ENCODE measurements at places on chromosomes 13 and 19.

DNA sequence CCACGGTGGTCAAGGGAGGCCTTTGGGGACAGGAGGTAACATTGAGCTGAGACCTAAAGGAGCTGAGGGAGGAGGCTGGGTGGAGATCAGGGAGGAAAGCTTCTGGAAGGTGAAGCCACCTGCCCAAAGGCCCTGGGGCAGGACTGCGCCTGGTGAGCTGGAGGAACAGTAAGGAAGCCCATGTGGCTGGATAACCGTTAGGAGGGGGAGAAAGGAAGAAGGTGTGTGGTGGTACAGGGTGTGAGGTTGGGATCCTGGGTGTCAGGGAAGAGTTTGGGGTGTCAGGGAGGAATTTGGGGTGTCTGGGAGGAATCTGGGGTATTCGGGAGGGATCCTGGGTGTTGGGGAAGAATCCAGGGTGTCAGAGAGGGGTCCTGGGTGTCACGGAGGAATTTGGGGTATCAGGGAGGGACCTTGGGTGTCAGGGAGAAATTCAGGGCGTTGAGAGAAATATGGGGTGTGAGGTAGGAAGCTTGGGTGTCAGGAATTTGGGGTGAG is 695 bp downstream of the TICAM1 start:
- no peak for DNase-seq

GRCh38 chr13:99854366-99854765 is 117.2 kb downstream of the ZIC5 start:
- no peak for DNase-seq

DNA sequence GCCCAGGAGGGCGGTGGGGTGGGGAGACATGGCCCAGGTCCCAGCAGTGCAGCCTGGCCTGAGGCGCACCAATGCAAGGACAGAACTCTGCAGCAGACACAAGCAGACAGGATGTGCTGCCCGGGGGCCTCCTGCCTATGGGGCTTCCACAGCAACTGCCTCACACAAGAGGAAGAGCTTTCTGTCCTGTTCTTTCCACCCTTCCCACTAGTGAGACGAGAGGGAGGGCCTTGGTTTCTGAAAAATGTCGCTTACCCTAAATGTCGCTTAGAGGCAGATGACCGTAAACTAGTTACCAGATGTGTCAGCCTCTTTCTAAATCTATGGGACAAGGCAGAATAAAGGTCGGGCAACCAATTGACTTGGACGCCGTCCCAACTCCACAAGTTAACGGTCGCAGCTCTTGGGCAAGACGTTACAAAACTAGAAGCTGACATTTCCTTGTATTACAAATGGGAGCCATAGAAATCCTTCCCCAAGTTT is at the start of gene LAIR1:
Gene LAIR1 (minus strand): TSS at position 157 of the 483 bp plus-strand sequence. CDS start 127 bp downstream, at position 30.
- DNase-seq, result peak; percentile 46

DNA sequence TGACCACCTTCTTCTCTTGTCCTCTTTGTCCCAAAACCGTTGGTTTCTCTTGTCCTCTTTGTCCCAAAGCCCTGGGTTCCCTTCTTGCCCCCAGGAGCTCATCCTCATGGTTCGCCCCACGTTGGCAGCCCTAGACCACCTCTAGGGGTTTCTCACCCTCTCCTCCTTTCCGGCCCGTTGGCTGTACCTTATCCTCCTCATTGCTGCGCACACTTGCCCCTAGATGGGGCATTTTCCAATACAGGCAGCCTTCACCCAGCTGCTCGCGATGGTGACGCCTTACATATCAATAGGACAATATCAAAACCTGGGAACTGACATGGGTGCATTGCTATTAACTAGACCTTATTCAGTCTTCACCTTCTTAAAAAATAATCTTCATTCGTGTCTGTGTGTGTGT is 86.5 kb downstream of the IPO5 start:
- no peak for DNase-seq

- DNase-seq, result no peak
These were observed 2.2 kb downstream of the APC2 start for GRCh38 chr19:1451916-1452801.

- no peak for DNase-seq
These were observed 10.7 kb downstream of the TM6SF2 start for GRCh38 chr19:19262190-19263057.

DNA sequence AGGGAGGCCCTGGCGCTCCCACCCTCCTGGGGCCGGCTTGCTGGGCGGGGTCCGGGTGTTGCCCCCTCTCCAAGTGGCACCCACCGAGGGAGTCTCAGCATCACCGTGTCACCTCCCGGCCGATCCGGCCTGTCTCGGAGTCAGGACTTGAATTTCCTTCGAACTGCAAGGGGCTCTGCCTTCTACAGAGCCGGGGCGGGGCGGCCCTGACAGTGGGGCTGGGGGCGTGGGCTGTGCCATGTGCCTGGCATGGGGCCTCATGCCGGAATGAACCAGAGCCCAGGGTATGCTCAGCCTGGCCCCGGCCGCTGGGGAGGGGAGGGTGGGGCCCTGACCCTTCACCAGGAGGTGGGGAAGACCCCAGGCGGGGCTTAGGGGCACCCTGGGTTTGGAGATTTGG is 47.0 kb upstream of the TCF3 start:
- no peak for DNase-seq

- DNase-seq, result no peak
These were observed 426 bp downstream of the KLC3 start for GRCh38 chr19:45340899-45341453.

DNA sequence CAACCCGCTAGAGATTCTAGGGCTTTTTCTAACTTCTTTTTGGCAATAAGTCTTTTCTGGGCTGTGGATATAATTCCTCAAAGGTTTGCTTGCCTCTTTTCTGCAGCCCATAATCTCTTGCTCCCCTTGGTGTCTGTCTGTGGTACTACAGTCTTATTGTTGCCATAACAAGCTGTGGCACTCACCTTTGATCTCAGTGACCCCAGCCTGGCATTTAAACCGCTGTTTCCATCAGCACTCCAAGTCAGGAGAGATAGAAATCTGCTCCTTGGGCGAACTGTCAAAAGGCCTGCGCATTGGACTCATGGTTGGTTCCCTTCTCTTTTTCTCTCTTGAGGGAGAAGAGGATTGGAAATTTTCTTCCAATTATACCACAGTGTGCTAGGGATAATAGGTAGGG is 14.5 kb upstream of the MPHOSPH8 start:
- DNase-seq, result peak; percentile 50

DNA sequence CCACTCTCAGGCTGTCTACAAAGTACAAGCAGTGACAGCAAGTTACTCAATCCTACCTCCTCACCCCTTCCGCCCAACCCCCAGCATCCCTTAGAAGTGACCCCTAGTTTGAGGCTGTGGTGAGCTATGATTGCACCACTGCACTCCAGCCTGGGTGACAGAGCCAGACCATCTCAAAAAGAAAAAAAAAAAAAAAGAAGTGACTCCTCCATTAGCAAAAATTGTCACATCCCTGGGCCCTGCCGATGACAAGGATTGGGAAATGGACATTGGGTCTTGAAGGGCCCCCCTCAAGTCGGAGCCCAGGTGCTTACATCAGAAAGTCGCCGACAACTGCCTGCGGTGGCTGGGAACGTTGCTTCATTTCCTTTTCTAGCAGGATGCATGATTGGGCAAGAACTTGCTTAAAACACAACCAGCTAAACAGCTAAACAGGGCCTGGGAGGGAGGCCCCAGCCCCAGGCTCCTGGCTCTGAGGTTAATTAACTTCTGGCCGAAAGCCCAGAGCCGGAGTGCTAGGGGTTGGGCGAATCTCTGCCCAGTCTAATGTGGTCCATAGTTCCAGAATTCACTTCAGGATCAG is 15.3 kb downstream of the RAB3D start:
- DNase-seq, result peak; percentile 65

DNA sequence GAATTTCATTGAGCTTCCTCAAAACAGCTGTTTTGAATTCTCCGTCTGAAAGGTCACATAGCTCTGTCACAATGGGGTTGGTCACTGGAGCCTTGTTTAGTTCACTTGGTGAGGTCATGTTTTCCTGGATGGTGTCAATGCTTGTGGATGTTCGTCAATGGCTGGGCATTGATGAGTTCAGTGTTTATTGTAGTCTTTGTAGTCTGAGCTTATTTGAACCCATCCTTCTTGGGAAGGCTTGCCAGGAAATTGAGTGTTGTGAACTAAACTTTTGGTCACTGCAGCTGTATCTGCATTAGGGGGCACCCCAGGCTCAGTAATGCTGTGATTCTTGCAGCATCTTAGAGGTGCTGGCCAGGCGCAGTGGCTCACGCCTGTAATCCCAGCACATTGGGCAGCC is 22.0 kb downstream of the BLOC1S3 start:
- DNase-seq, result no peak

DNA sequence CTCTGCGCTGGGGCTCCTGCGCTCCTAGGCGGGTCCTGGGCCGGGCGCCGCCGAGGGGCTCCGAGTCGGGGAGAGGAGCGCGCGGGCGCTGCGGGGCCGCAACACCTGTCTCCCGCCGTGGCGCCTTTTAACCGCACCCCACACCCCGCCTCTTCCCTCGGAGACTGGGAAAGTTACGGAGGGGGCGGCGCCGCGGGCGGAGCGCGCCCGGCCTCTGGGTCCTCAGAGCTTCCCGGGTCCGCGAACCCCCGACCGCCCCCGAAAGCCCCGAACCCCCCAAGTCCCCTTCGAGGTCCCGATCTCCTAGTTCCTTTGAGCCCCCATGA is at the start of gene GJB2:
Gene GJB2 (minus strand): TSS at position 103 of the 326 bp plus-strand sequence. CDS start 3,357 bp downstream, outside the sequence.
- DNase-seq, result no peak

- DNase-seq, result no peak
These were observed 41.7 kb downstream of the TNFSF11 start for GRCh38 chr13:42615691-42616090.

DNA sequence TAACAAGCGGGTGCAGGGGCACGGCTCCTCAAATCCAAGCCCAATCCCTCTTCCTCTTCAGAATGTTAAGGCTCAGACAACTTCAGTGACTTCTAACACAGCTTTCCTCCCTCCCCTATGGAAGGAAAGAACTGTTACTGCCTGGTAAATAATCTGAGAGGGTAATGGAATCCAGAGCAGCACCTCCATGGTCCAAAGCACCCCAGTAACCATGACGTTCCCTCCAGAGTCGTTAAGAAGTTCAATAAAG is 969 bp downstream of the AKT2 start:
- DNase-seq, result no peak

GRCh38 chr13:31545616-31546015 is 193.7 kb upstream of the RXFP2 start:
- no peak for DNase-seq

GRCh38 chr19:49067554-49067953 is 2.9 kb upstream of the NTF4 start:
- DNase-seq, result no peak

GRCh38 chr19:48873476-48874302 is 1.5 kb downstream of the PPP1R15A start:
- DNase-seq, result no peak

GRCh38 chr13:96200810-96201209 is 110.9 kb downstream of the HS6ST3 start:
- DNase-seq, result no peak

DNA sequence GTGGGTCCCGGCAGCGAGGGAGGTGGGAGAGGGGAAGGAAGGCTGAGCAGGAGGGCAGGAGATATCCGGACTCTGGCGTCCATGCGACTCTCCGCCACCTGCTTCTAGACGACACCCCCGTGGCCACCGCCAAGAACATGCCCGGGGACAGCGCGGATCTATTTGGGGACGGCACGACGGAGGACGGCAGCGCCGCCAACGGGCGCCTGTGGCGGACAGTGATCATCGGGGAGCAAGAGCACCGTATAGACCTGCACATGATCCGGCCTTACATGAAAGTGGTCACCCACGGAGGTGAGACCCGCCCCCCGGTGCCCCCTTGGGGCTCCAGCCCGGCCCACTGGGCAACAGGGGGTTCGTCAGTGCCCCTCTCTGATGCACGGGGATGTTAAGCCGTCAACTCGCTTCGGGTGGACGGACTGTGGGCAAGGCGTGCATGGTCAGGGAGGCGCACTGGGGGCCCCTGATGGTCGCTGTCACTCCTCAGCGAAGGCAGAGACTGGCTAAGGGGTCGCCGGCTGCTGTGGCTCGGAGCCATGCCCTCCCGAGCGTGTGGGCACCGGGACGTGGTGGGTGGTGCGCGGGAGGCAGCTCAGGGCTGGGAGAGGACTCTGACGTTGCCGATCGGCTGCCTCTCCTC is 25.1 kb upstream of the NMRK2 start:
- no peak for DNase-seq

GRCh38 chr13:47955836-47956235 is 45.2 kb downstream of the SUCLA2 start:
- DNase-seq, result no peak

GRCh38 chr13:22839603-22840530 is 340.9 kb upstream of the SGCG start:
- no peak for DNase-seq

GRCh38 chr19:17074634-17075034 is 618 bp downstream of the HAUS8 start:
- no peak for DNase-seq

DNA sequence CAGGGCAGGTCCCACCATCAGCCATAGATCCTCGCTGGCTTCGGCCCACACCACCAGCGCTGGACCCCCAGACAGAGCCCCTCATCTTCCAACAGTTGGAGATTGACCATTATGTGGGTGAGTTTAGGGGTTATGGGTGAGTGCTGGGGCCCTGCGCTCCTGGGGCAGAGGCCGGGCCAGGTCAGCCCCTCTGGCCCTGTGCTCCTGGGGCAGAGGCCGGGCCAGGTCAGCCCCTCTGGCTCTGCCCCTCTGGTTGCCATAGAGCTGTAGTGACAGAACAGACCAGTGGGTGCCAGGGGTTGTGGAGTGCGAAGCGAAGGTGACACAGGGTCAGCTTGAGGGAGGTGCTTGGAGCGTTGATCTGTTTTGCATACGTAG is 15.2 kb downstream of the POLD1 start:
- no peak for DNase-seq

GRCh38 chr13:40292108-40292507 is 374.3 kb downstream of the FOXO1 start:
- DNase-seq, result no peak

GRCh38 chr19:49491030-49491803 is 3.8 kb downstream of the RPL13A start:
- no peak for DNase-seq

- DNase-seq, result no peak
These were observed 19.4 kb upstream of the PSG4 start for GRCh38 chr19:43224855-43225253.

- DNase-seq, result peak; percentile 76
These were observed 3.3 kb upstream of the NAPA start for GRCh38 chr19:47518139-47518538.

- no peak for DNase-seq
These were observed 1519.9 kb upstream of the MIR17HG start for GRCh38 chr13:89827552-89827951.

- DNase-seq, result peak; percentile 20
These were observed 2.3 kb downstream of the UPF1 start for GRCh38 chr19:18833849-18834643.

- DNase-seq, result no peak
These were observed 4.6 kb upstream of the ZNF845 start for GRCh38 chr19:53328967-53329366.

DNA sequence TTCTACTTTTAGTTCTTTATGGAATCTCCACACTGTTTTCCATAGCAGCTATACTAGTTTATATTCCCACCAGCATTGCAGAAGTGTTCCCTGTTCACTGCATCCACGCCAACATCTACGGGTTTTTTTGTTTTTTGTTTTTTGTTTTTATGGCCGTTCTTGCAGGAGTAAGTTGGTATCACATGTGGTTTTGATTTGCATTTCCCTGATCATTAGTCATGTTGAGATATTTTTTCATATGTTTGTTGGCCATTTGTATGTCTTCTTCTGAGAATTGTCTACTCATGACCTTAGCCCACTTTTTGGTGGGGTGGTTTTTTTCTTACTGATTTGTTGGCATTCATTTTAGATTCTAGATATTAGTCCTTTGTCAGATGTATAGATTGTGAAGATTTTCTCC is 89.7 kb downstream of the FRY start:
- DNase-seq, result no peak

All from CD8-positive, alpha-beta T cell (primary cell).